Stimulated activated CD4-positive, alpha-beta T cell treated with anti-CD3 and anti-CD28 coated beads, Interleukin-1b, Interleukin-23, amount 100 ng/mL, for 1 hour (primary cell): ENCODE measurements at places on chromosomes 11 and 22.

GRCh38 chr22:49735901-49736421, 91.7 kb downstream of the BRD1 start:
- DNase-seq = no peak

- DNase-seq = no peak
These were observed 92.0 kb downstream of the PPP6R3 start for GRCh38 chr11:68552542-68552941.

- DNase-seq = no peak
These were observed 24.7 kb downstream of the IL10RA start for GRCh38 chr11:118010738-118011461.

- DNase-seq = peak; percentile 76
These were observed 461 bp upstream of the EED start for GRCh38 chr11:86244063-86244521.

GRCh38 chr22:33831207-33831606, 89.1 kb downstream of the LARGE1 start:
- no peak for DNase-seq

DNA sequence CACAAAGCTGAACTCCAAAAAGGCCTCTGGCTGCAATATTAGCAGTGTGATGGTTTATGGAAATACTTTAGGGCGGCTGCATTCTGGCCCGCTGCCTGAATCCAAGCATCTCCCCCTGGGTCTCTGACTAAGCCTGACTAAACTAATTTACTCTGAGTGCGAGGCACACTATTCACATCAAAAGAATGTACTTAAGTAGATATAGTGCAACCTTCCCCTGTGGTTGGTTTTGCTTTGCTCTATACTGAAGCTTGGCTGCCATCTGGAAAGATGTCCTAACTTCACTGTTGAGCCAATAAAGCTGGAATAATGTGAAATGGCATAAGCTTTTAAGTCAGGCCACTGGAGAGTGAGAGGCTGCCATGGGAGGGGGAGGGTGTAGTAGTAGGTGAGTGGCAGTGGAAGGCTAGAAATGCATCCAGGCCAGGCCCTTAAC, 321.6 kb downstream of the AASDHPPT start:
- DNase-seq = no peak

- no peak for DNase-seq
These were observed 1232.7 kb downstream of the BRD1 start for GRCh38 chr22:48594757-48595510.

- no peak for DNase-seq
These were observed 58.2 kb upstream of the EED start for GRCh38 chr11:86186386-86186785.

DNA sequence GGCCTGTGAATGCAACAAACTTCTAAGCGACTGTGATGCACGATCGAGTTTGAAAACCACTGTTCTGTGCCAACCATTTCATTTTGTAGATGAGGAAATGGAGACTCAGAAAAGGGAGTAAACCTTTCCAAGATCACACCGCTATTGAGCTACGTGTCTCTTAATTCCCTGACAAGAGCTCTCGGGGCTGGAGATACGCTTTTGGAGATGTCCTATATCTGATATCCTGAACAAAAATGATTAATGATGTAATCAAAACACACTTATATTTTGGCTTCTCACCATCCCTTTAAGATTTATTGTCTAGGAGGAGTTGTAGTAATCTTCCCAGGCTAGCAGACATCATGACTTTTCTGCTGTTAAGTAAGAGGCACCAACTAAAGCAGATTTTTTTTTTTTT, 1.7 kb upstream of the PARVA start:
- no peak for DNase-seq

GRCh38 chr11:64743591-64744543, at the start of gene RASGRP2:
TSS of gene RASGRP2 (minus strand) at chr11:64744142. CDS start at chr11:64742866, 1,276 bp downstream.
- DNase-seq = peak; percentile 61

DNA sequence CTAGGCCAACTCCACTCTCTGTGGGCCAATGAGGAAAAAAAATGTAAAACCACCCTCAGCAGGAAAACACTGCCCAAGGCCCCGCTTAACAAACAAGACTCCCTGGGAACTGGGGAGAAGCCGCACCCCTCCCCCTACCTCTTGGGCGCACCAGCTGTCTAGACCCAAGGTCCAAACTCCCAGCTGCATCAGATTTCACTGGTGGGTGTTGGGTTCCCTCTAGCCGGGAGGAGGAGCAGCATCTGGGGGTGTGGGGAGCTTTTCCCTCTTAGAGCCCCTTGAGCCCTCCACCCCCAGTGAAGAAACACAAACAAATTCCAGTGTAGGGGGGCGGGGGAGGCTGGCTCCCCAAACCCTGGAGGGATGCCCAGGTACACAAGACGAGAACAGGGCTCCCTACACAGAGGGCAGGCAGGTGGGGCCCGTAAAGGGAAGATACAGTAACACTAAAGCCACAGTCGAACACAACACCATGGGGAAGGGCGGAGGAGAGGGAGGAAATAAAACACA, 64.9 kb downstream of the NECTIN1 start:
- DNase-seq = no peak

- no peak for DNase-seq
These were observed 974.2 kb downstream of the JRKL start for GRCh38 chr11:97364047-97364446.

DNA sequence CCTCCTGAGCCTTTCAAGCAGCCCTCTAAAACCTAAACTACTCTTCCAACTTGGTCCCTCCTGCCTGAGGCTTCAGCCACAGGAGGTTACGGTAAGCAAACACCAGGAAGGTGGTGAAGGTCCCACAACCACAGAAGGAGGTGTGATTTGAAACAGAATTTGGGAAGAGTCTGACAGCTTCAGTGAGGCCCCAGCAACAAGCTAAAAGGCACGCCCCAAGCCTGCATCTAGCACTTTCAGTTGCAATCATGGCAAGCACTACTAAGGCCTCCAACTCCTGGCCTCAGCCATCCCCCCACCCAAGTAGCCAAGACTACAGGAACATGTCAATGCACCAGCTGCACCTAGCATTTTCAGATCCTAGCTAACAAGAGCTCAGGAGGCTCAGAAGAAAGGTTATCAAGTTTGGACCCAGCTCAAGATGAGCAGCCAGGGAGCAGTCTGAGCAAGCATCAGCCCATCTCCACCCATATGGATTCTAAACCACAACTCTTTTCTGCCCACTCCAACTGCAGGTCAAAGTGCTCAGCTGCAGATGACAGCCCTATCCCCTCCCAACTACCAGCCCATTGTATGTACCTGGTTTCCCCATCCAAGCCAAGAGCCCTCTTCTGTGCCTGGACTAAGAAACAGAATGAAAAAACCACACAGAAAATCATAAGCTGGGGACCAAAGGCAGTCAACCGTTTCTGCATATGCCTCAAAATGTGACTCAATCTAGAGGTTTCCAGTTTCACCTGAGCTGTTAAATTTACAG, 10.4 kb upstream of the AHNAK start:
- DNase-seq = no peak

- DNase-seq = no peak
These were observed 7.1 kb upstream of the PEX26 start for GRCh38 chr22:18070556-18071306.

DNA sequence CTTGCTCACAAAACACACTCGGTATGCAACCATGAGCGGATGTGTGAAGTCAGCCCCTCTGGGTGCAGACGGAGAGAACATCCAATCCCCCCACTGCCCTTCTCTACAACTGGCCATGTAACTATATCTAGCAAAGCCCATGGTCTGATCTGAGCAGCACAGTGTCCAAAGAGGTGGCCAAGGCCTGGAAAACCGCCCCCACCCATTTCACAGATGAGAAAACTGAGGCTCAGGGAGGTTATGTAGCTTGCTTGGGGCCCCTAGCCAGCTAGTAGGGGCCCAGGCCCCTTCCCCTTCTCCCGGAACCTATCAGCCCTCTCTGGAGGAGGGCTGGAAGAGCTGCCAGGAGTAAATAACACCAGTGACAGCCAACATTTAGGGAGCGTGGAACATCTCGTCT, 15.4 kb upstream of the NEFH start:
- DNase-seq = no peak

- no peak for DNase-seq
These were observed 714 bp downstream of the SDF2L1 start for GRCh38 chr22:21642584-21643448.

- DNase-seq = no peak
These were observed 47.2 kb downstream of the LRRC32 start for GRCh38 chr11:76623171-76623883.

DNA sequence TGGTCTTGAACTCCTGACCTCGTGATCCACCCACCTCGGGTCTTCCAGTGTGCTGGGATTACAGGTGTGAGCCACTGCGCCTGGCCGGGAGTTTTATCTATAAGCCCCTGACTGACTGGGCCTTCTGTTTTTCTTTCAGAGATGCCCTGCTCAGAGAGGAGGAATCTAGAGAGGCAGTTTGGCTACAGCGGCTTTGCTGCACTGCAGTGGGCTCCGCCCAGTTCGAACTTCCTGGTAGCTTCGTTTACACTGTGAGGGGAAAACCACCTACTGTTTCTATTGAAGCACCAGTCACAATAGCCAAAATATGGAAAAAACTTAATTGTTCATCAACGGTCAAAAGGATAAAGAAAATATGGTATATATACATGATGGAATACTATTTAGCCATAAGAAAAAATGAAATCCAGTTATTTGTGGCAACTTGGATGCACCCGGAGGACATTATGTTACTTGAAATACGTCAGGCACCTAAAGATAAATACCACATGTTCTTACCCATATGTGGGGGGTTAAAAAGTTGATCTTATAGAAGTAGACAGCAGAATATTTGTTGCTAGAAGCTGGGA, 31.9 kb upstream of the FAM181B start:
- DNase-seq = no peak

DNA sequence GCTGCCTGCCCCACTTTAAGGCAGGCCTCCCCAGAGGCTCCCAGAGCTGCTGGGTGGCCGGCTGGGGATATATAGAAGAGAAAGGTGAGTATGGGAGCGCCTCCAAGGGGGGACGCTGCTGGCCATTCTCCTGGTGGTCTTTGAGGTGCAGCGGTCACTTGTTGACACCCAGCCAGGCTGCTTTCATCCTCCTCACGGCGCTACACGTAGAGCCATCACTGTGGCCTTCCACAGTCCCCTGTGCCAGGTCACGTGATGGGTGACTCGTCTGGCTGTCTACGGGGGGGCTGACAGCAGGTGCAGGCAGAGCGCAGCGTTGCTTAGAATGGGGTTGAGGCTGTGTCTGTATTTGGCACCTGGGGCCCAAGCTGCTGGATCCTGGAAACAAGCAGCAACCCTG, 1.9 kb downstream of the ACR start:
- no peak for DNase-seq

DNA sequence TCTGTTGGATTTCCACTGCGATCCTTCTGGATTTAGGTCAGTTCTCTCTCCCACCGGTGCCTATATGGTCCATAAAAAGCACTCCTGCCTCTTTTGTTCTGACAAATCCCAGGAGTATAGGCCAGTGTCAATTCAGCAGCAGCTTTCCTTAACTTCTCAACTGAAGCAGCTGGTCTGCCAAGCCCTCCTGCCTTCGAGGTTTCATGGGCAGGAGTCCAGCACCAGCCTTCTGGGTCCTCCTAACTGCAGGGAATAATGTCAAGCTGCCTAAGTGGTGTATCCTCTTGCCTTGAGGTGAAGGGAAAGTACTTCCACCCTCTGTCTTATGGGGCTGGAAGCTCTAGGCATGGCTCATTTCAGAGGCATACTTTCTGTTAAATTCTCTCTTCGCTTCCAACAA, 149.4 kb upstream of the NCAM1 start:
- DNase-seq = no peak

DNA sequence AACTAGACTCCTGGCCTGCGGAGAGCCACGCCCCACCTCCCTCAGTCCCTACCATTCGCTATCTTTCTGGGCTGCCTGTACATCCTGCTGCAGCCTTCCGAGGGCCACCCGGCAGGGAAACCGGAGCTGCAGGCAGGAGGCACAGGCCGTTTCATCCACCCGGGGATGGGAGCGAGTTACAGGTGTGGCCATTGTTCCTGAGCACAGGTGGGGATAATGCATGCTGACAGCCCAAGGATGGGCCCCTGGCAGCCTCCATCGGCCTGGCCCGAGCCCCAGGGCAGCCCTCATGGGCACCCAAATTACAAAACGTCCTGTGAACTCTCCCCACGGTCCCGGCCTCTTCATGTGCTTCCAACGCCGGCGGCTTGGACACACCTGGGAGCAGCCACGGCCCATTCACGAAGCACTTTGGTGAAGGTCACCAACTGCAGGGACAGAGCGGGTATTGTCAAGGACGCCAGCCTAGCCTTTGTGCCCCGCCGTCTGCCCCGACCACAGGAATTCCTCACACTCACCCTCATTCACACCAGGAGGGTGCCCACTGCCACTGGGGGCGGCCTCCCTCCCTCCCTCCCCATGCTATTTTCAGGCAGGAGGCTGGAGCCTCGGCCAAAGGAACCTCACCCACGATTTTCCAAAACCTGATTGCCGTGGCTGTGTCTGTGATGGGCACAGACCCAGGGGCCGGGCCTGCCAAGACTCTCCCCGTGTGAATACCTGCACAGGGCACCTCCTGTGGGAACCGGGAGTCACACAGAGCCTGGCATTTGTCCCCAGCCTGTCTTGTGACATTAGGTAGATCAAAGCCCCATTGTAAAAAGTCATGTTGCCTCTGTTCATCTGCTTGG, 42.1 kb upstream of the MYEOV start:
- DNase-seq = no peak

DNA sequence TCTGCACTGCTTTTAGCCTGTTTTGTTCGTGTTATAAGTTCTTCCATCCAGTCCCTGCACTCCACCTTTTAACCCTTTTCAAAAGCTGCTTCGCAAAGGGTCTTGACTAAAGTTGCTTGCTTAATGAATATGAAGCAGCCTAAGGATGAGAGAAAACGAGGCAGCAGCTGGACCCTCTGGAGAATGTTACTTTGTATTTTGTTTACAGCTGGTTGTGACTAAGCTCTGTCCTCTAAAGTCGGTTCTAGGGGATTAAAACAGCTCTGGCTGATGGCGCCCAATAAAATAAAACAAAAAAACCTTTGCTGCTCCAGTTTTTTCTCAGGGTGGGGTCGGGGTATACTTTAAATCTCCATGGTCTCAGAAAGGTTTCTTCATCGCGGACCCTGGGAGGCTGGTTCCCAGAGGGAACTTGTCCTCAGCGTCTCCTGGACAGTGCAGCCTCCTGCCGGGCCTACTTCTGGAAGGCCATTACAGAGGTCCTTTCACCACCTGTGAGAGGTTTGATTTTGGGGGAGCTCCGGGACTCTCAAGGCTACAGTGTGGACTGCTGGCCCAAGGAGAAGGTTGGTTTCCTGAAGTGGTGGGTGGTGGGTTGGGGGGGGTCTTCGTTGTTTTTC, 836 bp upstream of the RBM4 start:
- no peak for DNase-seq

DNA sequence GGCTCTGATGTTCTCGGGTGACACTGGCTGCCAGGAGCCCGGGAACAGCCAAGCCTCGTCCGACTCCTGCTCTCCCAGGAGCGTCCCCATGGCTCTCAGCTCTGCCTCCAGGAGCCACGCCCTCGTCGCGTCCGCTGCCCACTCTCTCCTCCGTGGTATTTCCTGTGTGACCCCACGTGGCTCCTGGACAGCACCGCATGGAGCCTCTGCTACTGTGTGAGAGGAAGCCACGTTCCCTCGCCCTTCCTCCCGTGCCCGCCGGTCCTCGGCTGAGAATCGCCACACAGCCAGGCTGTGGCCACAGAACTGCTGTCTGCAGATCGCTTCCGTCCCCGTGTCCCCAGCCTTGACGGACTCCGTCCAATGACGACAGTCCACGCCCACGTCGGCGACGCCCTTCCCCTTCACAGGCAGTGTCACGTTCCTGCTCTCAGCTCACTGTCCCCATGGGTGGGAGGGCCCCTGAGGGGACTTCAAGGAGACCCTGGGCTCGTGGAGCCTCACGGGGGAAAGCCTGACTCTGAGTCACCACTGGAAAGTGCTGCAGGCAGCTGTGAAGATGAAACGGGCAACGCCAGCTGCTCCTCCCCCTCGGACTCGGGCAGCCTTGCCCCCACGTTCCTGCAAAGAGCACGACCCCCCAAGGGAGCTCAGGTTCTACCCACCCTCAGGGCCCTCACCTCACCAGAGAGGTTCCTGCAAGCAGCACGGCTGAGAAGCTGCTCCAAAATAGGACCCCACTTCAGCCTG, 458.5 kb downstream of the BRD1 start:
- DNase-seq = no peak
